Sciatic nerve (tissue), 2 donors: ENCODE measurements at places on chromosomes 5 and 9.

GRCh38 chr9:111700776-111701175 is 39.4 kb downstream of the GNG10 start:
- no peak for DNase-seq

GRCh38 chr5:119036101-119036762 is 34.7 kb upstream of the DMXL1 start:
- no peak for DNase-seq

DNA sequence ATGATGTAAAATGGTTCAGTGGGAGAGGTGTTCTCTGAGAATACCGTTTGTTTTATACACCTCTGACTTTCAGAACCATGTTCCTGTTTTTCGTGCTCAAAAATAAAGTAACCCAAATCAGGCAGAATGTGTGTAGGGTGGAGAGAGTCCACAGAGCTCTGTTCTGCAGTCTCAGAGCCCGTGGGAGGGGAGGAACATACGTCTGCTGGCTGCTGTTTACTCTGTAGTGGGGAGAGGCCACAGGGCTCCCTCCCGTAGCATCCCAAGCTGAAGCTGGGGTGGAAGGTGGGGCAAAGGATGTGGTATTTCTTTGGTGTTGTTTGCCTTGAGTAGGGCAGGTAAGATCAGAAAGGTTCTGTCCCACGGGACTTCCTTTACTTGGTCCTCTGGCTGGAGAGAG is 348.5 kb downstream of the DNAH5 start:
- DNase-seq: no peak

DNA sequence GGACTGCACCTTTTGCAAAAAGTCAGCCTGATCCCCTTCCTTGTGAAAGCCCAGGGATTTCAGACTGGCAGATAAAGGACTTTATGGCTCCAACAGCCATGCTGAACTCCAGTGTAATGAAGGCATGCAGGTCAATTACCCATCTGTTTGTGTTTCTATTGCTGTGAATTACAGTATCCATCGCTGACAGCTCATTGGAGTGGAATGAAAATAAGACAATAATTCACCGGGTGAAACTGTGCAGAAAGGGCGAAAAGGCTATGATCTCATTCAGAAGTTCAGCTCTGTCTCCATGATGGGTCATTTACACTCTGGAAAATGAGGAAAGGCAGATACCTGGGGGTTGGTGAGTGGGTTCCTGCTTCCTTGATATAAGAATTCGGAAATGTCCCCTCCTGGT is 148.0 kb downstream of the BRINP1 start:
- no peak for DNase-seq

DNA sequence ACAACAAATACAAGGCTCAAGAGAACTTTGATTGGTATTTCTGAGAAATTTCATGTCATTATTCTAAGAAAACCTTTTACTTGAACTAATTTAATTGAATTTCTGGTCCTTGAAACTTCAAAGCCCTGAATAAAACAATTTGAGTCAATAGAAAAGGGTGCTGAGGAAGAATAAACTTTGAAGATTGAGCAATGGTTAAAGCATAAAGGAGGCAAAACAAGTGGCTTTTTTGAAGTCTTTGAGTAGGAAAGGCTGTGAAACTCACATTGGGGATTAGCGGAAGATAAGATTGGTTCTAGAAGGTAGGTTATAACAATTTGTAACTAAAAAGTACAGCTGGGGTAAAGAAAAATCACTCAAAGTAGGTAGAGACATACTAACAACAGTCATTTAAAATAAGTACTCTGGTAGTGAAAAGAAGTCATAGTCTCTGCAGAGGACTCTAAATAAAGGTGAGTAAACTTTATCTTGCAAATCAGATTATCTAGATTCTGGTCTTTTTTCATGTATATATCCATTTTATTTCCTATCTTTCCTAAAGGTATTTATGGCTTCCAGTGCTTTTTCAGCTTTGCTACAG is 6.4 kb upstream of the PLPP1 start:
- DNase-seq: no peak

DNA sequence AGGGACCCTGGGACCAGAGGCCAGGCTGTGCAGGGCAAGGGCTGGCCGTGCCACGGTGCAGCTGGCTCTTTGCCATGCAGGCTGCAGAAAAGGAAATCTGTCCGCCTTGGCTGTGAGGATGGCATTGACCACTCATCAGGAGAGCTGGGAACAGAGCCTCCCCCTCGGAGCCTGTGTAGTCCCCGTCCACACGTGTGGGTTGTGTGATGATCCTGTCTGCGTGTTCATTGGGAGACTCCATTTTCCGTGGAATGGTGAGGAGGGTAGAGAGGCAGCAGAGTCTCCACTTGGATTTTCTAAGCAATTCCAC is 47.7 kb downstream of the EHMT1 start:
- DNase-seq: no peak
